ENCODE measurements at places on chromosomes 2 and 18. TPM values are rescaled to one million over a fixed set of nuclear protein-coding genes. Genes with fewer than 3 reads are reported as not detected.

- no peak for DNase-seq
Measured at GRCh38 chr2:65997961-65998360, 437.0 kb upstream of the MEIS1 start.

DNA sequence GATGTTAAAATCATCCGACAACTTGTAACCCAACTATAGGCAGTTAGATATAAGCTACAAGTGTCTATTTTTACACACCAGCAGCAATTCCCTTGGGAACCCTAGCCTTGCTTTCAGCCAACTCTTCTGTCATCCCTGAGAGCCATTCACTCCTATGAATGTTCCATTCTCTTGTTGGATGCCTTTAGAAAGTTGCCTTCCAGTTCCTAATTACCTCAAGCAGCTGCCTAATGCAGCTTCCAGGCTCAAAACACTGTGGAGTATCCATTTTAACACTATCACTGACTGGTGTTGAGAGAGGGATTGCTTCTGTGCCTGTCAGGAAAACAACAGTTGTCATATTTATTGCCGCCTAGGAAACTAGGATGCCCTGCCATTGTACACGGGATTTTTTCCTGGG, 402.0 kb upstream of the ACVR2A start:
- DNase-seq: peak; percentile 94

GRCh38 chr2:32358111-32358482, 1.3 kb downstream of the BIRC6 start:
- peak; percentile 32 for DNase-seq

Gene APLF
- 7.9 TPM for total RNA-seq

GRCh38 chr2:150001788-150002187, 414.2 kb upstream of the MMADHC start:
- DNase-seq: no peak

Gene UGT1A5
- total RNA-seq: 0.51 TPM

DNA sequence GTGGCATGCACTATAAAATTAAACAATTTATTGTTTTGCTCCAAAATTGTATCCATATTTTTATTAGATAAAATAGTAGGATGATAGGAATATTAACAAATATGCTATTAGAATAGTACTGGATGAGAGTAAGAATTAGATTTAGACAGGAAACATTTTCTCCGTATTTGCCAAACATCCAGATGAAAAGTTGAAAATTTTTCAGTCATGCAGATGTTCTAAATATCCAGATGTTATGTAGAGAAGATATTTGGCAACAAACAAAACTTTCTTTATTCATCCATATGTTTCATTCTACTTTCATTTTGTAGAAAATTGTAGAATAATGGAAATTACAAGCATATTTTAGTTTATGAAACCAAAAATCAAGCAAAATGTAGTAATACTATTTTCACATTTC, 45.2 kb upstream of the NEUROD1 start:
- DNase-seq: peak; percentile 18

GRCh38 chr18:47050468-47050867, 15.0 kb upstream of the ELOA2 start:
- DNase-seq: peak; percentile 59

DNA sequence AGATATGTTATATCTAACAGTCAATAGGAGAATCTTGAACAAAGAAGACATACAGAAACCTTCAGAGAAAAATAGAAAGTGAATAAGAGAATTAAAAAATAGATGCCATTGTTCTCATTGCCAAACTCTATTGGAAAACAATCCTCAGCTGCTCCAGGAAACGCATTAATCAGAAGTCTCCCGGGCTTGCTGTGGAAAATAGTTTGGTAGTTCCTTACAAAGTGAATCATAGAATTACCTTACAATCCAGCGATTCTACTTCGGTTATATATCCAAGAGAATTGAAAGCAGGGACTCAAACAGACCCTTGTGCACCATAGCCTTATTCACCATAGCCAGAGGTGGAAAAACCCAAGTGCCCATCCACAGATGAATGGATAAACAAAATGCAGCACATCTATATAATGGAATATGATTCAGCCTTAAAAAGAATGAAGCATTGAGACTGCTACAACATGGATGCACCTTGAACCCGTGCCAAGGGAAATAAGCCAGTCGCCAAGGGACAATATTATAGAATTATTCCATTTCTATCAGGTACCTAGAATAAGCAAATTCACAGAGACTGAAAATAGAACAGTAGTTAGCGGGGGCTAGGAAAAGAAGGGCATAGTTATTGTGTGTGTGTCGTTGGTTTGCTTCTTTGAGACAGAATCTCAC, 21.9 kb upstream of the CHRNA1 start:
- DNase-seq: no peak

DNA sequence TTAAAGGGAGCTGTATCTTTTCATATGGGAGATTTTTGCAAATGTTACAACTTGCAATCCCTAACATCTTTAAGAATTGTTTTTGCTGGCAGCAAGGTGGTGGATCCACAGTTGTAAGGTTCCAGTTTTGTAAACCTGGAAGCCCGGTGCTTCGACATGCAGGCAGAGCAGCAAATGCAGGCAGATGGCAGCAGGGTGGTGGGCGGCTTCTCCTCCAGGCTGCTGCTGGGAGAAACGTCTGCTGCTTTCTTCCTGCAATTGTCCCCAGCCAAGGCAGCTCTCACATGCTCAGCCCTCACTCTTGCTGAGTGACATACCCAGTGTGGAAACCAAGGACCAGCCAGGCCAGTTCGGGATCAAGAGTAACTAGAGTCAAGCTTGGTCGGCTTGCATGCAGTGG, 166.0 kb downstream of the SEPTIN10 start:
- no peak for DNase-seq

Gene NRP2
- total RNA-seq: 28.8 TPM

DNA sequence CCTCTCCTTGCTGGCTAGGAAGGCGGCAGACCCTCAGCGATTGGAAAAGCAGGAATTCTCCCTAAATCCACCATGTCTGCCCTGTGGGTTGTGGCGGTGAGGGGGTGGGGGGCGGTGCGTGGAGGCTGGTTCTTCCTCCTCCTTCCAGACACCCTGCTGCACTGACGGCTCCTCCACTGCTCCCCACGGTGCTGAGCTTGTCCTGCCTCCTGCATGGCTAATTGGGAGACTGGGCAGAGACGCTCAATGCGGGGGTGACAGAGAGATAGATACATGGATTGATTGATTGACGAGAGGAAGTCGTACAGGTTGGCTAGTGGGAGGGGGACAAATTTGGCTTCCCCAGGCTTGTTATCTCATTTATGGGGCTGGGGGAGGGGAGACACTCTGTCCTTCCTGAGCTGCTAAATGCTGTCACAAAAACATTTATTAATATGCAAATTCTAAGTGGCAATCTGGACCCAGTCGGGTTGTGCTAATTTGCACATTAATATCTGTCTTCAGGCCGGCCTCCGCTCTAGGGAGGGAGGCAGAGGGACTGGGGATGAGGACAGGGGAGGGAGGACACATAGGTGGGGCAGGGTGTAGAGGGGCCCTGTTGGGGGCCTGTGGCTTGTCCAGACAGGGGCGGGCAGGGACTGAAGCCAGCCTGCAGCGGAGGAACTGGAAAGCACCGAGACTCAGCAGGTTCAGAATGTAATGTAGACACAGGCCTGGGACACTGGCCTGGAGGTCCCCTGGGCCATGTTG, 181.6 kb downstream of the CELF4 start:
- no peak for DNase-seq

DNA sequence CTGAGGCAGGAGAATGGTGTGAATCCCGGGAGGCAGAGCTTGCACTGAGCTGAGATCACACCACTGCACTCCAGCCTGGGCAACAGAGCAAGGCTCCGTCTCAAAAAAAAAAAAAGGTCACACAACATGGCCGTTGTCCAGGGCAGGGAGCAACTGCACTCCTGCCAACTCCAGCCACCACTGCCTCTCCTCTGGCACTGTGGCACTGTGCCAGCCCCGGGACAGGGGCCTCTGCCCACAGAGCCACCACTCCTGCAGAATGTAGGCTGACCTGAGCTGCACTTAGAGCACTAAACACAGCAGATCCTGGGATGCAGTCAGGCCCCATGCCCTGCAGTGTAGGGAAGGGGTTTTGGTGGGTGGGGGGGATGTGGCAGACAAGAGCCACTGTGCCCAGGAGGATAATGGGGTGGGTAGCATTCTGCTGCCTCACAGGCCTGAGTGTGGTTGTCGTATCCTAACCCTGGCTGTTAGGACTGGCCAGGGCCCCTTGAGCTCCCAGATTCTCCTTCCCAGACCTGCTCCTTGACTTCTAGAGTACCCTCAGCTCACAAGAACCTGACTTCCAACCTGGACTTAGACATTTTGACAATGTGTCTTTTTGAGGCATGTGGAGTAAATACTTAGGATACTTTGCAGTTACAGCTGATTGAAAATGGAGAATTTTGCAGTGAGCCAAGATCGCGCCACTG, 69.4 kb upstream of the SH3RF3 start:
- no peak for DNase-seq

- no peak for DNase-seq
Measured at GRCh38 chr2:148300544-148300943, 279.7 kb downstream of the MBD5 start.

Gene PSMA8
- not detected for total RNA-seq

DNA sequence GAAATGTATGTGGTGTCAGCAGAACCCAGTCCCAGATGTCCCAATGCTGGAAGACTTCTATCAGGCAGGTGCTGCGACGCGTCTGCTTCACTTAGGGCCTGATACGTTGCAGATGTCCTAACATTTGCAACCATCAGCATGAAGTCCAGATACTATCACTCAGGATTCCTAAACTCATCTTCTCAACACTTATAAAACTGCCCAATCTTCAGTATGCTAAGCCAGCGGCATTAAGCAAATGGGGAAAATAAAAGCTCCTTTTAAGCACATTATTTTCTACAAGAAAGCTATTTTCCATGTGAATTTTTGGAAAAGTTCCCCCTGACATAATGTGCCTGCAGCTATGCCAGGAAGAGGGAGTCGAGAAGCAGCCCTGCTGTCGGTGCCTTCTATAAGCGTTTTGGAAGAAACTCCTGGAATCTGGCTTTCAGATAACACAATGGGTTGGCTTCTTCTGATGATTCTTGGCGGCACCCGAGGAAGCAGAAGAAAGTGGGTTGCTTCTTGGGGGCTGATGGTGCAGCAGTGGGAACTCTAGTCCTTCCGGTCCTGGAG, 60.7 kb upstream of the ITGA6 start:
- no peak for DNase-seq

Gene GLI2
- total RNA-seq: 6.9 TPM

- no peak for DNase-seq
Measured at GRCh38 chr2:187542123-187542522, 12.1 kb downstream of the TFPI start.

- no peak for DNase-seq
Measured at GRCh38 chr2:70014959-70015358, 53.5 kb upstream of the ASPRV1 start.

DNA sequence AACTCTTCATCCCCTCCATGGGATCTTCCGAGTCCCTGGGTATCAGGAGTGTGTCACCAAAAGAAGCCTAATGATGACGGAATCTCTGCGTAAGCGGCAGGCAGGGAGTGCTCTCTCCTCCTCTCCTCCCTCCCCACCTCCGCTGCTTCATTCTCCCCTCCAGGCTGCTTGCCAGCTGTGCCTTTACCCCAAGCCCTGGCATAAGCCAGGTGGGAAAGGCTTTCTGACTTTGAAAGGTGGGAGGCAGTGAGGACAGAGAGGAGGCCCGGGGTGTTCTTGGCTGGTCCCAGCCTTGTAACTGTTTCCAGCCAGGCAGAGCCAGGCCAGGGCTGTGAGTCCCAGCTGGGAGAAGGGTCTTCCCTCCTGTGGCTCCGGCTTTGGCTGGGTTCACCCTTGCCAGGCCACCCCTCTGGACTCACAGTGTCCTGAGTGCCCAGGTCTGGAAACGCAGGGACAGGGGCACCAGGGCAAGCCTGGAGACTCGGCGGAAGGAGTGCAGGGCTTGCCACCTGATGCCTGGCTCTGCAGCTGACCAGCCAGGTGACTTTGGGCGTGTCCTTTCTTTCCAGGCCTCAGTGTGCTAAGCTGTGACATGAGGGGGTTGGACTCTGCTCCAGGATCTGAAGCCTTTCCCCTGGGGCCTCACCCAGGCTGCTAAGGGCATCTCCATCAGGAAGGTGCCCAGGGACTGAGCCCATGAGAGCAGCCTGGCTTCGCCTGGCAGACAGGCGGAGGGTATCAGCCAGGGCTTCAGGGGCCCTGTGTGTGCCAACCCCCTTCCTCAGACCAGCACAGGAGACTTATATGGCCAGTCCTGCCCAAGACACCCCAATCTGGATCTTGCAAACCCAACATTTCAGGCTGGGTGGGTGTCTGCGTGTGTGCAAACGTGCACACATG, 32.7 kb upstream of the HPCAL1 start:
- DNase-seq: no peak

DNA sequence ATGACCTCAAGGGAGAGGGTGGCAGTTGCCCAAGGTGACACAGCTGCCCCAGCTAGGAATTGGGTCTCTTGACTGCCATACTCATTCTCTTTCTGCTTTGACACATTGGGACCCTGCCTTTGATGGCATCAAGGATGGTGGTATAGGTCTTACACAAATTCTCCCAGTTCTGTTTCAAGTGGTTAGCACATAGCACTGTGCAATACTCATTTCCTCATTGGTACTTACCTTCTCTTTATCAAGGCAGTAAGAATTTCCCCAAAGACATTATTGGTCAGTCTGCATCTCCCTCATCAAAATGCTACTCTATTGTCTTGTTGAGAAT, 35.9 kb upstream of the CCDC93 start:
- no peak for DNase-seq

Gene SERPINB8
- total RNA-seq: 4.6 TPM

Gene DNAJC5G
- not detected for total RNA-seq

- DNase-seq: no peak
Measured at GRCh38 chr2:15555760-15556193, 5.4 kb downstream of the NBAS start.

Gene CIB4
- not detected for total RNA-seq

DNA sequence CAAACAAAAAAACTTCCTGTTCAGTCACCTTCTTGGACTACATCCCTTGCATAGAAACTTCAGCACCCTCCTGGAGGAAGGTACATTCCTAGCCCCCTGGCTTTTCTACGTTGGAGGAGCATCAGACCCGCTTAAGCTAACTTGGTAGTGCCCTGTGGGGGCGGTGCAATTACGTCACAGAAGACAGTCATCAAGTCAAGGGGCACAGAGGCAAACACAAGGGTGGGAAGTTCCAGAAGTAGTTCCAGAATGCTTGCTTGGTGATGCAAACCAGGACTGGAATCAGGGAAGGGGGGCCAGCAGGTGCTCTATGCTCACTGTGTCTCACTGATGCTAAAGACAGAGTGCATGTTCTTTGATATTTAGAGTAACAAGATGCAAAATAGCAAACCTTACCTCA, 15.2 kb upstream of the AGFG1 start:
- no peak for DNase-seq

- DNase-seq: no peak
Measured at GRCh38 chr2:105933906-105934305, 189.2 kb downstream of the NCK2 start.

DNA sequence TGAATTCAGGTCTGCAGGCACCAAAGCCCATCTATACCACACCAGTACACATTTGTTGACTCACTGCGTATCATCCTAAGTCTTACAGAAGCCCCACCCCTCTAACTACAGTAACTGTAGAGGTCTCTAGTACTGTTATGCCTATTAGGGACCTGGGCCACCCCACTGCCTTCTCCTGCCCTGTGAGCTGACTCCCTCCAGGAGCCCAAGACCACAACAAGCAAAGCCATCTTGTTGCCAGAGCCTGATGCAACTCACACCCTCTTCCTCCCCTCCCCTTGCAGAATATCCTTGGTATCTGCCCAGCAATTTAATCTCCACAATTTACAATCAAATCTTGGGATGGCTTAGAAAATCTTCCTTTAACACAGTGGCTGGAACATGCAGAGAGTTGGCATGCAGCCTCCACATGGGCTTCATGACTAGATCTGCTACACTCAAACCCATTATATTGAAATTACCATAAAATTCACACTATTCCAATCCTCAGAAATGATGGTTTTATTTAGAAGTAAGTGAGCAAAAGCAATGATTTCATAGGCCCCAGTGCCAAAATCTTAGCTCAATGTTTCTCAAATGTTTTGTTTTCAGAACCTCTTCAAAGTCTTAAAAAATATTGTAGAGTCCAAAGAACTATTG, 17.7 kb upstream of the CYP1B1 start:
- DNase-seq: peak; percentile 24
